ENCODE measurements at places on chromosomes 11 and 22.

GRCh38 chr11:10072142-10072541, 221.9 kb downstream of the SBF2 start:
- DNase-seq: no peak

- DNase-seq: no peak
Observed at GRCh38 chr22:35479359-35479758, 61.3 kb upstream of the RASD2 start.

DNA sequence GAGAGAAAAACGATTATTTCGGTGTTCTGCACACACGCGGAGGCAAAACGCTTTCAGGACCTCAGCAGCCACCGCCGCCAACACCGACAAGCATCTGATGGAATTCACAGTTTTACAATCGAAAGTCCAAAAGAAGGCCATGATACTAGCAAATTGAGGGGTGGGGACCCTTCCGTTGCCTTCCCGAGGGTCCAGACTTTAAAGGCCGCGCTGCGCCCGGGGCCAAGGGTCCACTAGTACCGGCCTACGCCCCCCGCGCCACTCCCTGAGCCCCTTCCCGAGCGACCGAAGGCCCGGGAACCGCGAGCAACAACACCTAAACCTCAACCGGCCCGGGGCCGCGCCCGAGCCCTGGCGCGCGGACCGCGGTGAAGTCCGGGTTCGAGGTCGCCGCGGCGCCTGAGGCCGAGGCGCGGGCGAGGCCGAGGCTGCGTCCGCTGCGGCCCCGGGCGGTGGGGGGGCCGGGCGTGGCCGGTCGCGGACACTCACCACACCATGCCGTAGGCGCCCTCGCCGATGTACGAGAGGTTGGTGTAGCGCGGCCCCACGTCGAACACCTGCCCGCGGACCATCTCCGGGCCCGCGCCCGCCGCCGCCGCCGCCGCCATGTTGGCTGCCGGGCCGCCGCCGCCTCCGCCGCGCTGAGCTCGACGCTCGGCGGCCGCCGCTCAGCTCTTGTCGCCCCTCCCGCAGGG, 465 bp downstream of the MAPK1 start:
- no peak for DNase-seq

DNA sequence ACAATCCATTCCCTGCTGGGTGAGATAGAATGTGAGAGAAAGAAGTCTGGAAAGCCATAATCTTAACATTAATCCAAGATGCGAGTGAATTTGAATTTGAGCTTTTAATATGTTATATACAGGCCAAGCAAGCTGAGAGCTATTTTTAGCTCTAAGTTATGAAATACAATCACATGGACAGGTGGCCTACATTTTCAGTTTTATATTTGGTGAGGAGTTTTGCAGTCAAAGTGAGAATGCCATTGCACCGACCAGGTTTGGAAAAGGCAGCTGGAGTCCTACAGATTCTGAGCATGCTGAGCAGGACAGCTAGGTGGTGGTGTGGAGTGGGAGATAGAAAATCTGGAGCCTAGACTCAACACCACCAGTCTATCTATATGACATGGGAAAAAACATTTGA, 12.0 kb downstream of the OR5B21 start:
- DNase-seq: no peak

- DNase-seq: no peak
Observed at GRCh38 chr11:67438158-67438902, 848 bp upstream of the PTPRCAP start.

DNA sequence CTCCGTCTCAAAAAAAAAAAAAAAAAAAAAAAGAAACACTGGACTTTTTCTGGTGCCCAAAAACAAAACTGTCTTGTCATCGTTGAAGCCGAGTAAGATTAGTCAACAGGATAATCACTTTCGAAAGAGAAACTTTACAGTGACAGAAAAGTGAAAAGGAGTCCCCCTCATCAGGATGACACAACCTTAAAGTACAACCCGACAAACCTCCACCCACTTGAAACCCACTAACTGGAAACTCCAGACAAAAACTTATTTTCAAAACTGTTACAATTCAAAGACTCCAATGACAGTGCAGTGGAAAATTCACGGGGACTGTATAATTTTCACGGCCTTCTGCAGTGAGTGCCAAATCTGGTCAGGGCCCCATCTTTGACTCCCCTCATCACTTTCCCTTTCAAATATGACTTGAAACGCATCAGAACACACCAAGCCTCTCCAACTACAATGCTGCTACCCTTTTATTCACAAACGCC, 1.3 kb downstream of the DENND5A start:
- peak; percentile 42 for DNase-seq

GRCh38 chr11:43923406-43924111, 18.9 kb upstream of the C11orf96 start:
- peak; percentile 46 for DNase-seq

- peak; percentile 25 for DNase-seq
Observed at GRCh38 chr11:72441752-72442207, 7.4 kb upstream of the CLPB start.

- peak; percentile 48 for DNase-seq
Observed at GRCh38 chr22:25403811-25404471, 160.5 kb upstream of the GRK3 start.

DNA sequence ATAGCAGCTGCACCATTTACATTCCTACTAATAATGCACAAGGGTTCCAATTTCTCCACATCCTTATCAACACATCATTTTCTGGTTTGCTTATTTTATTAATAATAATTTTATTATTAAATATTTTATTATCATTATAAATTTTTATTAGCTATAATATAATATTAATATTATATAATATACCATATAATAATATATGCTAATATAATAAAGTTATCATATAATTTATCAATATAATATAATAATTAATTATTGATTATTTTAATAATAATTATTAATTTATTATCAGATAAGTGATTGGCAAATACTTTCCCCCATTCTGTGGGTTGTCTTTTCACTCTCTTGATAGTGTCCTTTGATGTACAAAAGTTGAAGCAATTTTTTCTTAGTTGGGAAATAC, 27.7 kb downstream of the OR2AT4 start:
- DNase-seq: no peak

- DNase-seq: no peak
Observed at GRCh38 chr11:100860318-100861155, 173.4 kb downstream of the ARHGAP42 start.

- no peak for DNase-seq
Observed at GRCh38 chr11:59611570-59612565, 3.7 kb downstream of the OSBP start.

GRCh38 chr22:45731798-45732495, 60.3 kb downstream of the ATXN10 start:
- peak; percentile 19 for DNase-seq

DNA sequence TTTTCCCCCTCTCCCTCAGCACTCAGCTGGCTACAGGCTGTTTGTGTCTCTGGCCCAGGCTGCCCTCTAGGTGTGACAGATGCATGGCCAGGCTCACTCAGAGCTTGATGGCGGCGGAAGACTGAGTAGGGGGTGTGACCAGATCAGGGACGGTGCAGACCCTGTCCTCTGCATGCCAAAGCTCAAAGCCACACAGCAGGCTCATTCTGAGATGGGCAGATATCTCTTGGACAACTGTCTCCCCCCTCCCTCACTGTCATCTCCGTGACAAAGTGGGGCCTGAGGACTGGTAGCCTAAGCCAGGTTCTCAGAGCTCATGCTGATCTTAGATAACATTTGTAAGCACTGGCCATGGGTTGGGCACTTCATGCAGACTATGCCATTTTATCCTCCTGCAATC, 231.3 kb downstream of the DSCAML1 start:
- no peak for DNase-seq

- DNase-seq: peak; percentile 26
Observed at GRCh38 chr11:20337526-20338154, 25.9 kb upstream of the HTATIP2 start.

DNA sequence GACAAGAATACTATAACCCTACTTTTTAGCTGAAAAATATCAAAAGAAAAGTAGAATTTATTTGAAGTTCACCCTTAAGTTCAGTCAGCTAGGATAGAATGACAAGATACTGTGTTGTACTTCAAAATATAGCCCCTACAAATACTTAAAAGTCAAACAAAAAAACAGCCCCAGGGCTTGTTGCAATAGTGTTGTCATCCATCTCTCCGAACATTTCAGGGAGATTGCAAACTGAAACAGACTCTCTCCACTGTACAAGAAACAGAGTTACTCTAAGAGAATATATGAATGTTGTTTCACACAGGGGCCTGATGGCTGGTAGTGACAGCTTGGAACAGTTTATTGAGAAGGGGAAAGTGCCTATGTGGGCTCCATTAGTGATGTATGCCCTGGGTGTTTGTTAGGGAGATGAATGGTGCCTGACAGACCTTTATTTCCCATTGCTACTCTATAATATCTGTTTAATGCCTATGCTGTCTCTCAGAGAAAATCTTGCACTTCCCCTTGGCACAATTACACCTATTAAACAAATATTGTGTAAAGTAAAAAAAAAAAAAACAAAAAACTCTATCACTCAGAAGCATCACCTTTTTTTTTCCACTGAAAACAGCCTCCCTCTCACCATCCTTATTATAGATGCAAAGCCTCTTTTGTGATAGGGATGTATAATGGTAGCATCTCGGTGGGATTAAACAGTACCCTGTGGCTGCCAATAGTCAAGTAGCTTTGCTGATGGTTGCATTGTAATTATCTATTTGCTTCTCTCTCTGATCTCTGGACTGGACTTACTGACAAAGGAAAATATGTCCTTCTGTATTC, 506.3 kb upstream of the LUZP2 start:
- peak; percentile 56 for DNase-seq

GRCh38 chr22:46929046-46929709, 166.7 kb downstream of the TBC1D22A start:
- DNase-seq: no peak

- DNase-seq: peak; percentile 84
Observed at GRCh38 chr22:23072911-23073491, 2.7 kb downstream of the GNAZ start.

DNA sequence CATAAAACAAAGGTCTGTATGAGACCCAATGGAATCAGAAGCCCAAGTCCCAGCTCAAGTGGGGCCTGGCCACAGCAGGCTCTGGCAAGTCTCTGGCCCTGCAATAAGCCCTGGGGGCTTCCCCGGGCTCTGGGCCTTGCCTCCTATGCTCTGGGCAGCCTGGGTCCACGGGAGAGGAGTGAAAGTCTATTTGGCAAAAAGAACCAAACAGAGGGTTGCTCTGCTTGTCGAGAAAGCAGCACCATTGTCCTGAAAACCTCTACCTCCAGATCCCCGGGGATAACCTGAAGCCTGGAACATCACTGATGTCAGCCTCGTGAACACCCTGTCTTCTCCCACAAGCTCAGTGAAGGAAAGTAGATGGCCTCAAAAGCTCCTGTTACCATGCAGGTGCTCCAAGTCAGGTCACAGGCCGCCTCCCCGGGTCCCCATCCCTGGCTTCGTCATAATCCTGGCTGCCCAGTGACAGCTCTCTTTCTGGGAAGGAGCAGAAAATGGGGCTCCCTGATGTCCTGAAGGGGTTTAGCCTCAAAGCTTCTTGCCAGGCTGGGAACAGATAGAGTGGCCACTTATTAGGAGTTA, 46.1 kb upstream of the ETS1 start:
- DNase-seq: no peak

GRCh38 chr11:127890030-127890615, 697.2 kb downstream of the ETS1 start:
- DNase-seq: peak; percentile 76

DNA sequence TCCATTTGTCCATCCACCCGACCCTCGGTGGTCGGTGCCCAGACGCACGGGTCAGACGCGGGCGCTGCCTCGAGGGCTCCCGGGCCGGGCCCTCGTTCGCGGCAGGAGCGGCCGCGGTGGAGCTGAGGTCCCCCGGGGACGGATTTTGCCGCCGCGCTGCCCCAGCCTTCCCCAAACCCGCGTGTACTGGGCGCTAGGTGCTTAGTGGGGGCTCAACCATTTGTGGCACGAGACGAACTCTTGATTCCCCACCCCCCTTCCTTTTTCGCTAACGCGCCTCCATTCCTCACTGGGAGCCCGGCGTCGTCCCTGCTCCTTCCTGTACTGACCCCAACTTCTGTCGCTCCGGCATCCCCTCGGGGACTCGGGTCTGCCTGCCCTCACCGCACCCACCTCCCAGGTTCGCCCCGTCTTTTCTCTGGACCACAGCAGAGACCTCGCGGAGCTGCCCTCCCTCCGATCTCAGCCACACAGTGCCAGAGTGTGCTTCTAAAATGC, 789 bp upstream of the CBX7 start:
- no peak for DNase-seq

DNA sequence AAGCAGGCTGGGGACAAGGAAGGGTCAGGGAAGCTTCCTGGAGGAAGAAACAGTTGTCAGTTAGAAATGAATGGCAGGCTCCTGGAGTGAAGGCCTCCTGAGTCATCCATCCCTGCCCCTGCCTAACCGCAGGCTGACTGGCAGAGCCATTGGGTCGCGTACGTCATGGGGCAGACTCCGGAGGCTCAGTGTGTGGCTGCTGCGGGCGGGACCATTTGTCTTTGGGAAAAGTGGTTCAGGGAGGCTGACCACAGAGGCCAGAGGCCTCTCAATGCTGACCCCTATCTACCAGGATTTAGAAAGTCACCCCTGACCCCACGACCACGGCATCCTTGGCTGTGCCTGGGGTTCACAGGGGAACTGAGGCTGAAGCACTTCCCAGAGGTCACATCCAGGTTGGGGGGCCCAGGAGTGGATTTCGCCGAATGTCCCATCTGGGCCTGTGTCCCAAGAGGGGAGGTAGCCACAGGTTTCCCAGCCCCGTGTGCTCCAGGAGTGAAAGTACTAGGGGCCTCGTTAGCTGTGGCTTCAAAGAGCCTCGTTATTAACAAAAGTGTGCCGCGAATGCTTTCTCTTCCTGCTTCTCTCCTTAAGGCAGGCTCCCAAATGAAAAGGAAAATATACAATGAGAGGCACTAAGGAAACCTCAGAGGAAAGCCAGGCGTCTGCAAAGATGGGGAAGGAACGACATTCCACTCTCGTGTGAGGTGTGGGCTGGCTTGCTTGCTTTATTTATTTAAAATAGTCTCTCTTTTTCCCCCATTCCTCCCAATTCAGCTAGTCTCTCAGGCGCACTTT, 58.9 kb downstream of the FLRT1 start:
- peak; percentile 91 for DNase-seq

- DNase-seq: peak; percentile 34
Observed at GRCh38 chr11:32643526-32643925, 59.9 kb downstream of the EIF3M start.

DNA sequence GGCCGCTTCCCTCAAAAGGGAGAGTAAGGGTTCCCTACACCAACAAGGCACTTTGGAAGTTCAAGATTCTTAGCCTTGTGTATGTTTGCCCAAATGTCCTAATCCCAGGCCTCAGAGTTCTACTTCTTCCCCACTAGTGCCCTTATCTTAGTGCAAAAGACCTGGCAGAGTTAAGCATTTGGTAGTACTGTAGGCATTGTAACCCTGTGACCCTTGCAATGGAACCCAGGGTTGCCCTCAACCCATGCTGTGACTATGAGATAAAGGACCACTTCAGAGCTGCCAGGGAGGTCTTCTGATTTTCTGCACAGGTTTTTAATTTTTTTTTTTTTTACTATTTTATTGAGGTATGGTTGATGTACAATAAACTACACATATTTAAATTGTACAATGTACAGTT, 65.1 kb downstream of the C11orf65 start:
- no peak for DNase-seq

DNA sequence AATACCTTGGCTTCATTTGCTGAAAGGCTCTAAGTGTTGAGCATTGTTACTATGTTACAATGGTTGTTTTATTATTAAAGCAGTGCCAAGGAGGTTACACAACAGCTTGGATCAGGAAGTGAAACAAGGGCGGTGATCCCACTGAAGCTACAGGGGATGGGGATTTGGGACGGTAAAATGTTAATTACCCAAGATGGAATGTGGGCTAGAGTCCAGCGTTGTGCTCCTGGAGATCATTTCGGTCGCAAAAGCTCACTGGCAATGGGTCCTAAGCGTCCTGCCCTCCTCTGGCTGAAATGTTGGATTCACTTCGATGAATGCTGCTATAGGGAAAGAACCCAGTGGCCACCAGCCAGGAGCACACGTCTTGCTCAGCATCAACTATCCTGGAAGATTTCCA, 48.3 kb downstream of the FAM83F start:
- no peak for DNase-seq

Measured in EL (cell line).